Kasumi-1 (cell line): ENCODE measurements at places on chromosomes 2 and 18.

DNA sequence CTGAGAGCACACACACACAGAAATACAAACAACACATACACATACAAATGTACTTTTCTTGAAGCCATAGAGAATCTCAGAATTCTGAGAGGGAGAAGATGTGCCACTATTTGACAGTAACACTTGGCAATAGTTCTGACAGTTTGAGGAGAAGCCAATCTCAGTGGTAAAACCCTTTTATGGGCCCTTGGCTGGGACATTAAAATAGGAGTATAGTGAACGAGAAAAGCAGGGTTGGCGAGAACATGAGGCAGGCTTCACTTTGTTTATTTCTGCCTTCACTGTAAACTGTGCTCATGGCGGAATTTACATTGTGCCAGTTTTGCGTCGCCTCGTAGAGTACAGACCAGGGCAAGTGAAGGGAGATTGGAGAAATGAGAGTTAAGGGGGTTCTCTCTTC lies 449.4 kb upstream of the POU3F3 start:
- DNase-seq: no peak

DNA sequence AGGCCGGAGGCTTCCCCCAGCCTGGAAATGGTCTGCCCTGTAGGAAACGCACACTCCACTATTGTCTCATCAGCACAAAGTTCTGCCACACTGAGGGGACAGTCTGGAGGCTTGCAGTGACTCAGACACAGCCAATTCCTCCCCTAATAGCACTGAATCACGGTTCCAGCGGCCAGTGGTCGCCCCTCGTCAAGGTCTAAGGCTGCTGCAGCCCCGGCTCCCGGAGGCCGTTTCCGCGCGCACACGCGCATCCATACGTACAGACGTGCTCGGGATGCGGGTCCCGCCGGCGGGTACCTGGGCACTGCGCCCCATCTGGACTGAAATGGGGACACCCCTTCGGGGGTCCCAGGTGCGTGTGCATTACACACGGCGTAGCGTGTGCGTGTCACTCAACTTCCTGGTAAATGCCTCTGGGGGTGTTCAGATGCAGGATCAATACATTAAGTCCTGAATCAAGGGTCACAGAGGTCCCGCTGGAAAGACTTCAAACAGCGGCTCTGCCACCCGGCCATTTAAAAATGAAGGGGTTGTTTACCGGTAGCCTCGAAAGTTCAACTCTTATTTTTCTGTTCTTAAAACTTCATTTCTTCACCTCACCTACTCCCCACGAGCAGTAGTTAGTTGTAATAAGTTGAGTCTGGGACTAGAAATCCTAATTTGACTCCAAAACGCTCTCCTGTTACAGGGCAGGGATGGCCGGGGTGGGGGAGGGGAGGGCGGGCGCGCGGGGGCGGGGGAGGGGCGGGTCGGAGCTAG lies 572 bp upstream of the ZNF516 start:
- DNase-seq: peak; percentile 38

DNA sequence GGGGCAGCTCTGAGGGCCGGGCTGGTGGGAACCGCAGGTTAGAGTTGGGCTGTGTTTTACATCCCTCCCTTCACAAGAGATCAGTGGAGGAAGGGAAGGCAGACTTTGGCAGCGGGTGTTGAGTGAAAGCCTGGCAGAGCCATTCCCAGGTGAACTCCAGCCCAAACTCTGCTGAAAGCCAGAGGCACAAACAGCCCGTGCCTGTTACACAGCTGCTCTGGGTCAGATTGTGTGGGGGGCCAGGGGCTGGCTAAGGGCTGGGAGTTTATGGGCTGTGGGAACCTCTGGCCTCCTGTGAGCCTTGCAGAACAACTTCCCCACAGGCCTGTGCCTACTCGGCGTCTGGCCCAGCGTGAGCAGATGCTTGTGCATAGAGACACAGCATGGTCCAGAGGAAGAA lies 286.8 kb downstream of the CLIP4 start:
- DNase-seq: no peak

GRCh38 chr18:28050545-28050944 lies 126.4 kb downstream of the CDH2 start:
- DNase-seq: no peak

GRCh38 chr2:75833386-75833785 lies 122.7 kb upstream of the GCFC2 start:
- DNase-seq: no peak

- DNase-seq: no peak
These were observed 6.3 kb upstream of the GAL3ST2 start for GRCh38 chr2:241770185-241770935.
